Inflammatory macrophage treated with lipopolysaccharide for 4 hours (primary cell): ENCODE measurements at places on chromosomes 5 and 9.

- DNase-seq: no peak
Measured at GRCh38 chr5:53503562-53504218, 23.3 kb downstream of the FST start.

- DNase-seq: no peak
Measured at GRCh38 chr9:87569518-87569917, 71.9 kb downstream of the DAPK1 start.

GRCh38 chr5:94526706-94527105 lies 91.7 kb downstream of the KIAA0825 start:
- DNase-seq: no peak

DNA sequence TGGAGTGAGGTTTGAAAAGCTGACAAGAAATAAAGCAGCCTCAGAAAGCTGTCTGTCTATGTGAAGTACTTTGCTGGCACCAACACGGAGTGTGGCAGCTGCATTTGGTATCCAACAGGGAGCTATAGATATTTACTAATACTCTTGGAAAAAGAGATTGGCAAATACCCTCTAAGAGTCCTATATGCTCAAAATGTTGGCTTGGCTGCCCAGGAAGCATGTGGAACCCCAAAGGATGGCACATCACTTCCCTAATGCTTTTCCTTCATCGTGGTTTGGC lies 398.3 kb downstream of the TLE4 start:
- DNase-seq: no peak

DNA sequence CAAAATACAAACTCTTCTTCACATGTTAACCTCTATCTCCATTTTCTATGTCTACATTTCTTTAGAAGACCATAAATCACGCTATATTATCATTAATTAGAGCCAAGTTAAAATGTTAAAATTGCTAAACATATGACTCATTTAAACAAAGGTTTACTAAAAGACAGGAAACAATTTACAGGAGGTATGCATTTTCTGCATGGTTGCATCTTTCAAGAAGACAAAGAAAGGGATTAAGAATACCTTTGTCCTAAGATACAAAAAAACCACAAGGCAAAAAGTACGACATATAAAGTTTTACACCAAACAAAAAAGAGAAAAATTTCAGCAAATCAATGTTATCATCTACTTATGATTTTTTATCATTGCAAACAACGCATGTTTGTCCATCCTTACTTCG lies 324.4 kb downstream of the PDE4D start:
- DNase-seq: no peak

DNA sequence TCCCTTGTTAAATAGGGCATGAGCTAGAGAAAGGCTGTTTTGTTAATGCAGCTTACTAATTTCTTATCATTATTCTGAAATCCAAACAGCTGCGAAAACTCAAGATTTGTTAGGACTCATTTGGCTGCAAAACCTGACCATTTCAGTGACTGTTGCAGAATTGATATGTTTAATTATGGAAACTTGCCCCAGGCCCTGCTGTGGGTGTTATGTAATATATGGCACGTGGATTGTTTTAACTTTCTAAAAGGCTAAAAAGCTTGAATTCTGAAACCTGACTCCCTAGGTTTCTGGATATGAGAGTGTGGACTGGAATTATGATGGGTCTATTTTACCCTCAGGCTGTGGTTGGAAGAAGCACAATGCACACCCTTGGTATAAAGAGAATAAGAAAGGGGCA lies 4.4 kb downstream of the IL9 start:
- DNase-seq: no peak

DNA sequence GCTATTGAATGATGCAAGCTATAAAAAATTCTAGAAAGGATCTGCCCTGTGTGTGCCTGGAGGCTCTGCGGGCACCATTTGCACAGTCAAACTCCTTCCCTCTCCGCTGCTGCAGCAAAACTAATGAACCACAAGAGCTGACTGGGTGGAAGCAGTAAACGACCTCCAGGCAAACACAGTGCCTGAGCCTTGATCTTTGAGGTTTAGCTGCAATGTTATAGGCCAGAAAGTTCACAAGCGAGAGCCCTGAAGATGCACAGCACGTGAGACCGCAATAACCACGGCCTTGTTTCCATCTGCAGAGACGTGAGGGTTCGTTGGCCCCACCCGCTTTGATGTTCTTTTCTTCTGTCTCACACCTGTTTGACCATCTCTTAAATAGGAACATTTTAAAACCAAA lies 69.2 kb upstream of the S1PR3 start:
- no peak for DNase-seq

- no peak for DNase-seq
Measured at GRCh38 chr5:129962506-129962905, 58.2 kb downstream of the CHSY3 start.

DNA sequence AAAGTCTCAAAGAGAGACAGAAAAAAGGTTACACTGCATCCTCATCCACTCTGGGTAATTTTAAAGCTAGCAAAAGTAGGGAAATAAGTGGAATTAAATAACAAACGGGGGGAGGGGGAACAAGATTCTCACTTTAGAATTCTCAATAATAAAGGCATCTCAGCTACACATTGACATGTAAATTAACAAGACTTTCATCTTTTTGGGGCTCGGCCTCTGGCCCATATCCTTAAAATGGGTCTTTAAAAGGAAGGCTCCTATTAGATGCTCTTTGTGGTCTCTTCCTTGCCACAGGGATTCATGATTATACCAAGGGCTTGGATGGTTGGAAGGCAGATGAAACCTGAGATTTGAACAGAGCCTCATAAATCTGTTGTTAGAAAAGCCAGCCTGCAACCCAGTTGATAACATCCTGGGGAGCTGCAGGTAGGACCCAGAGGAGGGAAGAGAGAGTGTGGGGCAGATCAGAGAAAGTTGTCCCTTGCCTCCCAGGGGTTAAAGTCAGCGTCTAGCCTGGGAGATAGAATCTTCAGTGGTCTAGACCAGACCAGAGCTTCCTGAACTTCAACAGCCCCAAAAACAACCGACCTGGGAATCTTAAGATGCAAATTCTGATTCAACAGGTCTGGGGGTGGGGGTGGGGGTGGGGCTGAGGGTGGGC lies 135.9 kb downstream of the GCNT1 start:
- no peak for DNase-seq

DNA sequence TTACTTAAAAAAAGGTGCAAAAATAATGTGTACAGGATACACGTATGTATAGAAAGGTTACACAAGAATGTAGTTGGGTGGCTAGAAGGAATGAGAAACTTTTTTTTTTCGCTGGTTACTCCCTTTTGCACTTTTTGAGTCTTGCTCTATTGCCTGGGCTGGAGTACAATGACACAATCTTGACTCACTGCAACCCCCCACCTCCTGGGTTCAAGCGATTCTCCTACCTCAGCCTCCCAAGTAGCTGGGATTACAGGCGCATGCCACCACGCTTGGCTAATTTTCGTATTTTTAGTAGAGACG lies 15.8 kb downstream of the FBXW11 start:
- no peak for DNase-seq

DNA sequence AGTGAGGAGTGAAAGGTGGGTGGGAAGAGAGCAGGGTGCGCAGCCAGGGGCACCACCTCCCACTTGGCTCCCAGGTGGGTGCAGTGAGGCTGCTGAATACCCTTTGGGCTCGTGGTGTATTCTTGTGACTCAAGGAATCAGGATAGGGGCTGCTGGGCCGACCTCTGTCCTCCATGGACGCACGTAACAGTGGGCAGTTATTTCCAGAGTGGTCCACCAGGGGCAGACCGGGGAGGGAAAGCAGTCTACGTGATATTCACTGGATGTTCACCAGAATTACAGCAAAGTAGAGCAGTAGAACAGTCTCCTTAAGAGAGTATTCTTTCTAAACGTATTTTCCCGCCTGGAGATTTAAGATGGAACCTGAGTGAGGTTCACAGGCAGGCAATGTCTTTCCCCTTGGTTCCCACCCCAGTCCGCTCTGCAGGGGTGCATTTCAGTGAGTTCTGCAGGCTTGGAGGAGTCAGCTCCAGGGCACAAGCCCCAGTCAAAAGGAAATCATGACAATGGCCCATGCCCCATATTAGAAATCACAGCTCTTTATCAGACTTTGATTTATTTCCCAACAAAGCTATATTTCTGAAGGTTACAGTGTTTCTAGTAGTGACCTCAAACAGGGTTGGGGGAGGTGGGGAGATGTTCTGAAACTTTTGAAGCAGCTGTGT lies 88.7 kb downstream of the SYK start:
- DNase-seq: no peak

GRCh38 chr5:38528162-38528703 lies 28.2 kb downstream of the LIFR start:
- no peak for DNase-seq
